HFFc6 (cell line): ENCODE measurements at places on chromosomes 4 and X. TPM values are rescaled to one million over a fixed set of nuclear protein-coding genes. Genes with fewer than 3 reads are reported as not detected.

GRCh38 chr4:33302321-33302720 is 2582.2 kb downstream of the PCDH7 start:
- no peaks in the 10 kb centered on the region for H3K4me1 ChIP-seq
- no peak overlapping the region for H3K27ac ChIP-seq
- H3K27me3 ChIP-seq: no peaks in the 10 kb centered on the region
- H3K36me3 ChIP-seq: no peaks in the 10 kb centered on the region

DNA sequence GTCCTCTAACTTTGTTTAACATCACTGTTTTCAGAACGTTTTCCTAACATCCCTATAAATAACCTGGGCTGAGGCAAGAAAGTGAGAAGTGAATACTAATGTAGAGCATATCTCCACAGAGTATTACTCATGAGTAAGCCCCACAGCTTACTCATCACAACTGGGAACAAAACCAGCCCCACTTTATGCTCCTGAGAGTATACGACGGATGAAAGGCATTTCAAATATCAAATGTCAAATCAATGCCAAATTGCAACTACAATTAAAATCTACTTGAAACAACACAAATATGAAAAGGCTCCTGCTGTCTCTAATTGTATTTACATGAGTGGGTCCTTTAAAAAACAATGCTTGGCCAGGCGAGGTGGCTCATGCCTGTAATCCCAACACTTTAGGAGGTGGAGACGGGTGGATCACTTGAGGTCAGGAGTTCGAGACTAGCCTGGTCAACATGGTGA is 41.2 kb downstream of the SH3RF1 start:
- peak overlapping the region; percentile 32; the same call in 1 of the 2 replicates for H3K4me3 ChIP-seq
- no peaks in the 10 kb centered on the region; the same call in 1 of the 2 replicates for H3K27me3 ChIP-seq
- H3K4me1 ChIP-seq: peaks cover 56% of the 10 kb centered on the region
- H3K27ac ChIP-seq: peak overlapping the region; percentile 56
- peak; percentile 95 for DNase-seq

GRCh38 chr4:162461952-162462351 is 298.2 kb upstream of the FSTL5 start:
- no peak for DNase-seq
- H3K27me3 ChIP-seq: no peaks in the 10 kb centered on the region
- H3K4me3 ChIP-seq: no peak overlapping the region
- no peak overlapping the region for H3K27ac ChIP-seq

The SLC7A11 gene
- 12.1 to 53.4 TPM (median 16.4 TPM) in 3 replicates for total RNA-seq

The DCAF4L1 gene
- total RNA-seq: 0.05 TPM in 1 of 3 replicates, not detected in the others

The GRIA3 gene
- 14.8 to 20.1 TPM (median 18.2 TPM) in 3 replicates for total RNA-seq

GRCh38 chr4:107155366-107155765 is 119.3 kb upstream of the DKK2 start:
- no peak overlapping the region for H3K27ac ChIP-seq
- no peak overlapping the region for H3K4me3 ChIP-seq
- H3K36me3 ChIP-seq: no peaks in the 10 kb centered on the region
- H3K27me3 ChIP-seq: peaks cover 1% of the 10 kb centered on the region; the same call in 1 of the 2 replicates

The SPATA4 gene
- 0.17 to 0.41 TPM (median 0.22 TPM) in 3 replicates for total RNA-seq
